ENCODE measurements at places on chromosomes 4 and X.

DNA sequence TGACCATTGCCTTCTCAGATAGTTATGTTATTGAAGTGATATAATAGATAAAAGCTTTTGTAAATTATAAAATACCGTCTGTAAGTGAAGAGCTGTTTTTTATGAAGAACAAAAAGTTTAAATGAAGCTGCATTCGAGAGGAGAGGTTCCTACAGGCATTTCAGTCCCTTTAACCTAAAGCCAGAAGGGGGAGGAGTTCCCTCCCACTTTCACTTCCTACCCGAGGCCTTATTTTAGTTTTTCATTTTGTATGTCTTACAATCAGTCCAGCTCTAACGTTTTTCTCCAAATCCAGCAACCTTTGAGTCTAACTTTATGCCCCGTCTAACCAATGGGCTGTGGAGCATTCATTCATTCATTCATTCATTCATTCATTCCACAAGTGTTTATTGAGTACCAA, 16.5 kb upstream of the SOX3 start:
- H3K27ac ChIP-seq: no peak overlapping the region
- no peak overlapping the region for H3K4me3 ChIP-seq
- H3K27me3 ChIP-seq: no peaks in the 10 kb centered on the region
- H3K36me3 ChIP-seq: no peaks in the 10 kb centered on the region
- no peaks in the 10 kb centered on the region for H3K4me1 ChIP-seq

DNA sequence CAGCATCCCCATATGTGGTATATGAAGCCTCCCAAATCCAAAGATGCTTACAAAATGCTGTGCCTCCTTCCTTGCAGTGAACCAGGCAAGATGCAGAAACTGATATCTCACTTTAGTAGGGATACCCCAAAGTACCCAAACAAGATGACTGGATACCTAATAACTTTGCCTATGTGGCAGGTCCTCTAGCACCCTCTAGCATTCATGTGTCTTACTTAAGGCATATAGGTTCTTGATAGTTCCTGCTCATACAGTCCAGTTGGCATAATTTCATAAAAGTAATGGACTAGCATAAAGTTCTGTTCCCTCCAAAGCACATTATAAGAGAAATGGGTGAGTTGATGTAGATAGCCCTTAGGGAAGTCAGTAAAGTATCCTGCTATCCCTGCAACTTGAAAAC, 36.8 kb upstream of the SPP1 start:
- H3K27me3 ChIP-seq: no peaks in the 10 kb centered on the region
- H3K4me3 ChIP-seq: no peak overlapping the region
- H3K36me3 ChIP-seq: no peaks in the 10 kb centered on the region
- H3K4me1 ChIP-seq: no peaks in the 10 kb centered on the region
- DNase-seq: no peak

DNA sequence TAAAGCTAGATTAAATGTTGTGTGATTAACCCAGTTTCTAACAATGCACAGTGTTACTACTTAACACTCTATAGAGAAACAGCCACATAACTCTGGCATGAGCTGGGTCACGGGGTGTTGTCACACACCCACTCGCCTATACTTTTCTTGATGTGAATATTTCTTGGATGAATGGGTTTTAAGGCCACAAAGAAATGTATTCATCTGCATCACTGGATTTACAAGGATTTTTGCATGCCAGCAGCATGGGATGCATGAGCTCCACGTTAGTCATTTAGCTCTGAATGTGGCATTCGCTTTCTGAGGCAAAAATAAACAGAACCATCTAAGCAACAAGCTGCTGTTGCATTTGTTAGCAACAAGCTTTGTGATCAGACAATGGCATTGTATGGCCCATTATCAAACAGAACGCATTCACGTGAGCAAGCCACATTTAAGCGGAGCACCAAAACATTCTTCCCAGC, 89.7 kb downstream of the LRP2BP start:
- no peak overlapping the region for H3K27ac ChIP-seq
- peak; percentile 70 for DNase-seq
- no peaks in the 10 kb centered on the region for H3K27me3 ChIP-seq

- H3K4me1 ChIP-seq: peaks cover 6% of the 10 kb centered on the region
- no peaks in the 10 kb centered on the region for H3K27me3 ChIP-seq
- no peak overlapping the region for H3K27ac ChIP-seq
- no peak for DNase-seq
- H3K36me3 ChIP-seq: no peaks in the 10 kb centered on the region
These were observed 14.4 kb downstream of the BCOR start for GRCh38 chrX:40083120-40083978.

DNA sequence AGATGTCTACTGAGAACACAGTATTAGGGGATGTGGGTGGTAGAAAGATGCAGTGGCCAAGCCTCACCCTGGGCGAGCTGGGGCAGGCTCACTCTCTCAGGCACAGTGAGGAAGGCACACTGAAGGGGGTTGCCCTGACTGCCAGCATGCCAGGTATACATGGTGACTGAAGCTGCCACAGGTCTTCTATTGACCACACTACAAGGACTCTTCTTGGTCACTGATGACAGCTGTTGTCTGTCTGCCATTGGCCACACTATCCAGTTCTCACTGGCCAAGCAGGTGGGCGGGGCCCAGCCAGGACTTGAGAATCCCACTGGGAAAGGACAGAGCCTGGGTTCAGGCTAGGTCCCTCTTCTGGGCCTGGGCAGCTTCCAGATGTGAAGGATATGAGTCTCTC, 39.7 kb upstream of the TBC1D14 start:
- no peak overlapping the region for H3K4me3 ChIP-seq
- H3K36me3 ChIP-seq: peaks cover 3% of the 10 kb centered on the region
- H3K27me3 ChIP-seq: no peaks in the 10 kb centered on the region
- no peak overlapping the region for H3K27ac ChIP-seq
- DNase-seq: no peak
